Panc1 (cell line): ENCODE measurements at places on chromosomes 3 and 15. TPM values are rescaled to one million over a fixed set of nuclear protein-coding genes. Genes with fewer than 3 reads are reported as not detected.

CPB1 gene
- total RNA-seq: 4.4 TPM

HES1 gene
- 28.5 TPM for total RNA-seq

GREM1 gene
- 0.41 TPM for total RNA-seq

KNG1 gene
- 0.23 TPM for total RNA-seq

PARL gene
- total RNA-seq: 82.3 TPM

MYLK gene
- 29.7 TPM for total RNA-seq

LARP6 gene
- 66.3 TPM for total RNA-seq

RASGRP1 gene
- 0.51 TPM for total RNA-seq
